ENCODE measurements at places on chromosomes 11 and 22.

DNA sequence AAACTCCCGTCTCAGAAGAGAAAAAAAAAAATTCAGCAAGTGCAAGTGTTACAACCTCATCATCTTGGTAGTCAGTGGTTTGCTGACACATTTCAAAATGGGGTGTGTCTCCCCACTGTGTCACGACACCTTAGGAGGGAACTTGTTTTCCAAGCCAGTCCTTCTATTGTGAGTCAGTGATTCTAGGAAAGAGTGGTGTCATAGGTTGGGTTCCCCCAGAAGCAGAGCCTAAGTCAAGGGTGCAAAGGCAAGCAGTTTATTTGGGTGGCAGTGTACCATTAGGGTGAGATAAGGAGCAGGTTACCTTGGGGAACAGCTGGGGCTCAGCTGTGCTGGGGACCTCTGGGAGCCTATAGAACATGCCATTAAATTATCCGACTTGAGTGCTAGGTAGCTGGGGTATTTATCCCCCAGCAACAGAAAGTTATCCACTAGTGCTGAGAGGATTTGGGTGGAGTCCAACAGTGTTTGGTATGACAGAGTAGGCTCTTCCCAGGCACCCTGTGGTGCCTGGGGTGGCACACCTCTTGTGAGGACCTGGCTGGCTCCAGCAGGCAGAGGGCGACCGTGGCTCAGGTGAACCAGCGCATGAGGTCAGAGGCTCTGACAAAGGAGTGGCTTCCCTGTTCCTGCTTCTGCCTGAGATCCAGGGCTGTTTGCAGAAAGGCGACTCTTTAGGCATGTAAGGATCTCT, 41.7 kb downstream of the KIAA1671 start:
- no peak for DNase-seq

DNA sequence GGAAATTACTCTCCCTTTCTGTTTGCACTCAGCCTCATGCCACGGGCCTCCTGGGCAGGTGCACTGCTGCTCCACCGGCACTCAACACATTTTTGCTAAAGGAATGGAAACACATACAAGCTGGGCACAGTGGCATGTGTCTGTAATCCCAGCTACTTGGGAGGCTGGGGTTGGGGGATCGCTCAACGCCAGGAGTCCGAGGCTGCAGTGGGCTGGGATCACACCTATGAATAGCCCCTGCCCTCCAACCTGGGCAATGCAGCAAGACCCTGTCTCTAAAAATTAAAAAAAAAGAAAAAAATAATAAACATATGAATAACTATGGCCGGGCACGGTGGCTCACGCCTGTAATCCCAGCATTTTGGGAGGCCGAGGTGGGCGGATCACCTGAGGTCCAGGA, 30.6 kb downstream of the RRP7A start:
- DNase-seq = no peak

GRCh38 chr11:128180441-128181087, 406.8 kb downstream of the ETS1 start:
- no peak for DNase-seq

GRCh38 chr11:21896746-21897602, 295.9 kb upstream of the ANO5 start:
- DNase-seq = no peak

- no peak for DNase-seq
Observed at GRCh38 chr11:66981976-66982578, 7.0 kb downstream of the C11orf86 start.

- DNase-seq = no peak
Observed at GRCh38 chr11:37087650-37088572, 489.9 kb upstream of the RAG2 start.

GRCh38 chr11:75626889-75627529, 41.8 kb downstream of the MAP6 start:
- no peak for DNase-seq

Data from neural crest cell (in vitro differentiated cells).